NCI-H2171 (cell line): ENCODE measurements at places on chromosomes 4 and X.

GRCh38 chr4:132387060-132387459, 762.0 kb upstream of the PCDH10 start:
- DNase-seq, result no peak

DNA sequence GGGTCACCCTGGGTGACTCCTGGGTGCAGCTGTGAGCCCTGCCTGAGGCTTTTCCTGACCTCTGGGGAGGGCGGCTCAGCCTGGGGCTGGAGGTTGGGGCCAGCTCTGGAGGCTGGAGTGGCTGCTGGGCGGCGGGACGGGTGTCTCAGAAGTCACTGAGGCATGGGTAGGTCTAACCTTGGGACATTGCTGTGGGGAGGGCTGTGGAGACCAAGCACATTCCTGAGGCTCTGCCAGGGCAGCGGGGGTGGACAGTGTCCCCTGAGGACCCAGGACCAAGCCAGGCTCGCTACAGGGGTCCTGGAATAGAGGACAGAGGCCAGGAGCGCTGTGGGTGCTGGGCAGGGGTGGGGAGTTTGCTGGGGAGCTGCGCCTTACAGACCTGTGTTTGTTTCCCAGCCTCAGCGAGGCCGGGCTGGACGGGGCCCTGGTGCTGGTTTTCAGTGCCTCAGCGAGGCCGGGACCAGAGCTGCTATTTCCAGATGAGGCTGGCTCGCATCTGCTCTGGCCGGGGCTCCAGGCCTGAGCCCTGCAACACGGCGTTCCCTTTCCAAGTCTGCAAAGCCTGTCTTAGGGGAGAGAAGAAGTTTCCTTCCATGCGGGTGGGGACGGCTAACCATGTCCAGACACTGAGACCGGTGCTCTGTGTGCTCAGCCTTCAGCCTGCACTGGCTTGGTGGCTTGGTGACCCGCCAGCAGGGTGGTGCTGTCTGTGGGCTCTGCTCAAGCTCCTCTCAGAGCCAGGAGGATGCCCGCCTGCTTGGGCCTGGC, 3.0 kb upstream of the SLC25A6 start:
- DNase-seq, result no peak

DNA sequence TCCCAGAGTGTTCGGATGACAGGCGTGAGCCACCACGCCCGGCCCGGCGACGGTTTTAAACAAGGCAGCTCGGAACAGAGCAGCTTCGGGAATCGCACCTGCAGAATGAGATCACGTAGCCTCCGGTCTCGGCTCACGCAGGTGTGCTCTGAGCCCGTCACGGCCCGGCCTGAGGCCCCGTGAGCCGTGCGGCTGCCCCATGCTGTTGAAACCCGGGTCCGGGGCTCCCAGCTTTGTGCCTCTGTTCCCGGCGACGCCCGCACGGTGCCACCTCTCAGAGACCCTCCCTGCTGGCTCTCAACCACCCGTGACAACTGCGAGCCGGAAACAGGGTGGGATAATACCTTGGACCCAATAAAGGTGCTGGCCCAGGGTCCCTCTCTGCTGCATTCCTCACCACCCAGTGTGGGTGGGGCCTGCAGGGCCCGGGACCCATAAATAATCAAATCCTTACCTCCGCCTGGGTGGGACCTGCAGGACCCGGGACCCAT, 13.4 kb upstream of the PLCXD1 start:
- no peak for DNase-seq

DNA sequence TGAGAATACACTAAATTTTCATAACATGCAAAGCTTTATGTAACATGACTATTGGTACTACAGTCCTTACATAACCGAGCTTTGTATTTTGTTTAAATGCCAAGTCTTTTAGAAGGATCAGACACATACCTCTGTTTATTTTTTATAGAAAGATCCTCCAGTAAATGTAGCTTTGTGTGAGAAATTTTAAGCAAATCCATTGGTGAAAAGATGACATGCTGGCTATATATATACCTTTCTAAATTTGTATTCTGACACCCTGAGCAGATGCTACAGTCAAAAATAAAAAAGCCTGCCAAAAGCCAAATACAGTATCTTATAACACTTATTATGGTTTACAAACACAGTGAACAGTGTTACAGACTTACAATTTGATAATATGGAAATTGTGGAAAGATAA, at the start of gene YIPF7:
Gene YIPF7 (minus strand): TSS at position 201 of the 400 bp plus-strand sequence. CDS start 1,525 bp downstream, outside the sequence.
- DNase-seq, result no peak
